ENCODE measurements at places on chromosomes 2 and 18.

GRCh38 chr2:23761638-23762037 lies 165.3 kb downstream of the ATAD2B start:
- DNase-seq = no peak

- DNase-seq = no peak
Observed at GRCh38 chr2:136310005-136310495, 192.1 kb upstream of the CXCR4 start.

DNA sequence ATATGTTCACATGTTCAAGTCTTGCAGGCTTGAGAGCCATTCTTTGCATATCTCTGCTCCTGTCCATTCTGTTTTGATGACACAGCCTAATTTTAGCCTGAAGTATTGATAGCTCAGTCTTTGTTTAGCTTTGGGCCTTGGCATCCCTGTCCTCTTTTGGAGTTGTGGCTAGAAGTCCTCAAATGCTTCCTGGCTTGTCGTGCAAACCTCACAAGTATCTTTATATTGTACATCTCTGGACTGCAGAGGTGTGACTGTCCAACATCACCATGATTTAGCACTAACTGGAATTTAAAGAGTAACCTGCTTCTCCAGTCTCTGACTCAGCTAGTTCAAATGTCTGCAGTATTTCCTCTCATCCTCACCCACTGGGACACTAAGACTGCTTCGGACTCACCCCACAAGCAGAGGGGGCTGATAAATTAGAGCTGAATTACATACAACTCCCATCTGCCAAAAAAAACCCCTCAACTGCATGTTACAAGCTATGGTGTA lies 11.7 kb downstream of the PFN4 start:
- DNase-seq = no peak

GRCh38 chr2:147855977-147856376 lies 11.1 kb downstream of the ACVR2A start:
- DNase-seq = no peak

DNA sequence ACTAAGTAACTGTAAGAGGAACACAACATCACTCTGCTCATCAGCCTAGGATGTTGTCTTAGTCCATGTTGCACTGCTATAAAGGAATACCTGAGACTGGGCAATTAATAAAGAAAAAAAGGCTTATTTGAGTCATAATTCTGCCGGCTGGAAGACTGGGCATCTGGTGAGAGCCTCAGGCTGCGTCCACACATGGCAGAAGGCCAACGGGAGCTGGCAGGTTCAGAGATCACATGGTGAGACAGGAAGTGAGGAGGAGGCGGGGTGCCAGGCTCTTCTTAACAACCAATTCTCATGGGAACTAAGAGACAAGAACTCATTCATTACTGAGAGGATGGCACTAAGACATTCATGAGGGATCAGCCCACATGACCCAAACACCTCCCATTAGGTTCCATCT lies 46.8 kb downstream of the EPG5 start:
- no peak for DNase-seq

DNA sequence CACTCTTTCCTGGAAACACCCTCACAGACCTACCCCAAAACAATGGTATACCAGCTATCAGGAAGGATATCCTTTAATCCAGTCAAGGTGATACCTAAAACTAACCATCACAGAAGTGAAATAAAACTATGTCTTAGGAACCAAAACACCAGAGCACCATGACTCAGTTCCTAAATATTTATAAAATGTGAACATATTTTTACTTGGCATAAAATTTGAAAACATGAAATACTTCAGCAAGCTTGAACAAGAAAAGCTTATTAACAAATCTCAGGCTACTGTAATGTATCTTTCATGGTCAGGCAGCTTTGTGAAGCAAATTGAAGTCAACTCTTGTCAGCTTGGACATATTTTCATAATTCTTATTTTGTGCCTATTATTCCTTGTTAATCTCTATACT lies 440.8 kb upstream of the CDH20 start:
- DNase-seq = no peak

DNA sequence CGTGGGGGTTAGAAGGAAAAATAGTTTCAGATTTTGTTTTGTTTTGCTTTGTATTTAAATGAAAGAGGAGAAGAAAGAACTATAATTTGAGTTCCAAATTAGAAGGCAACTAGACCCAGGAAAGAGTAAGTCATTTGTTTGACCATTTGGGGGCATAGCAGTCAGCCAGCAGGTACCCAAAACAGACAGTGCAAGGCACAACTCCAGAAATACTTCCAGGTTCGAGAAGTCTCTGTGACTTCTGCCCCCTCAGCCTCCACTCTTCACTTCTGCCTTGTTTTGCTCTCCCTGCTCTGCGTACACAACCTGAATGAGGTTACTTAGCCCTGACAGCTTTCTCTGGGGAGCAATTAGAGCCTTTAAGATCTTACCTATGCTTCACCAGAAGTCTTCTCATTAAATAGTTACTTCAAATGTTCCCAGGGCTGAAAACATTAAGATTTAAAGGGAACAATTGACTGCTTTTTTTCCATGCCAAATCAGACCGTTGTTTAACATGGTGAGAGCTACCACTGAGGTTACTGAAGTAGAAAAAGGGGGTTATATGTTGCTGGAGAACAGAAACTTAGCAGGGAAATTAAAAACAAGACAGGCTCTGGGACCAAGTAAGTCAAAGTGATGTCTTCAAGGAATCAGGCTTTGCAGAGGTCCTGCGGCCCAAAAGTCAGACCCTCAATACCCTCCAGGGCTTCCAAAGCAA lies 216.9 kb downstream of the BCL11A start:
- DNase-seq = no peak

GRCh38 chr2:239264492-239264837 lies 136.4 kb downstream of the HDAC4 start:
- no peak for DNase-seq

Data from WTC11 (cell line).